ENCODE measurements at places on chromosomes 11 and 22.
A peak's percentile ranks its signal among the peaks of the same experiment; 100 is the strongest.

GRCh38 chr11:68031144-68031464 is 623 bp downstream of the NDUFS8 start:
- DNase-seq = no peak

DNA sequence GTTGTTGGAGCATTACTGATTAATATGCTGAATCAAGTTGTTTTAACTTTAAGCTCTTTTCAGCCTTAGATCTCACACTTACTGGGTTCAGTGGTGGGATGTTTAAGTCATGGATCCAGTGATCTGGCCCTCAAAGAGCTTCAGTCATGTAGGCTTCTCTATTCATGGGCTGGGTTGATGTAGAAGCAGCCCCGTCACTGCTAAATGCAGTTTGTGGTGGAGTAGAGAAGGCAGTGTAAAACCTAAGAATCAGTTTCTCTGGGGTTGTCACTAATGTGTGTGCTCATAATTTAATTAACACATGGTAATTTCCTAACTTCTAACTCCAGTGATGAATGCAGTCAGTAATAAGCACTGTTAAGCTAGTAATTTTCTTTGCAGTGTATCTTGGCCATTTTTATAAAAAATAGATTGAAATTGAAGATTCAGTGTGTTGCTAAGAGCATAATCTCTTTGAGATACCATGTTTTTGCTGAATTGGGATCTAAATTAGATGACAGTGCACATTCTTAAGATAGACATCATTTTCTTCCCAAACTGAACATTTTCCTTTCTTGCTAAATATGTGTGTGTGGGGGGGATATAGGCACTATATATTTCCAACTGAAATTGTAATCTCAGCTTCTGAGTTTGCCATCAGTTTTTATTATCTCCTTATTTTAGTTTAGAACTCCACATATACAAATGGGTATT is 9.0 kb downstream of the SPCS2 start:
- no peak for DNase-seq

GRCh38 chr11:95711945-95712221 is 77.7 kb downstream of the FAM76B start:
- no peak for DNase-seq

GRCh38 chr11:2930704-2931419 is 1.6 kb upstream of the PHLDA2 start:
- DNase-seq = no peak

- peak; percentile 66 for DNase-seq
Observed at GRCh38 chr11:66347425-66348276, at the start of gene B4GAT1. Gene B4GAT1, minus strand, starts transcription at chr11:66347629. Its CDS starts 84 bp downstream, at chr11:66347545.

- DNase-seq = no peak
Observed at GRCh38 chr22:37008365-37008764, 10.9 kb downstream of the TST start.

DNA sequence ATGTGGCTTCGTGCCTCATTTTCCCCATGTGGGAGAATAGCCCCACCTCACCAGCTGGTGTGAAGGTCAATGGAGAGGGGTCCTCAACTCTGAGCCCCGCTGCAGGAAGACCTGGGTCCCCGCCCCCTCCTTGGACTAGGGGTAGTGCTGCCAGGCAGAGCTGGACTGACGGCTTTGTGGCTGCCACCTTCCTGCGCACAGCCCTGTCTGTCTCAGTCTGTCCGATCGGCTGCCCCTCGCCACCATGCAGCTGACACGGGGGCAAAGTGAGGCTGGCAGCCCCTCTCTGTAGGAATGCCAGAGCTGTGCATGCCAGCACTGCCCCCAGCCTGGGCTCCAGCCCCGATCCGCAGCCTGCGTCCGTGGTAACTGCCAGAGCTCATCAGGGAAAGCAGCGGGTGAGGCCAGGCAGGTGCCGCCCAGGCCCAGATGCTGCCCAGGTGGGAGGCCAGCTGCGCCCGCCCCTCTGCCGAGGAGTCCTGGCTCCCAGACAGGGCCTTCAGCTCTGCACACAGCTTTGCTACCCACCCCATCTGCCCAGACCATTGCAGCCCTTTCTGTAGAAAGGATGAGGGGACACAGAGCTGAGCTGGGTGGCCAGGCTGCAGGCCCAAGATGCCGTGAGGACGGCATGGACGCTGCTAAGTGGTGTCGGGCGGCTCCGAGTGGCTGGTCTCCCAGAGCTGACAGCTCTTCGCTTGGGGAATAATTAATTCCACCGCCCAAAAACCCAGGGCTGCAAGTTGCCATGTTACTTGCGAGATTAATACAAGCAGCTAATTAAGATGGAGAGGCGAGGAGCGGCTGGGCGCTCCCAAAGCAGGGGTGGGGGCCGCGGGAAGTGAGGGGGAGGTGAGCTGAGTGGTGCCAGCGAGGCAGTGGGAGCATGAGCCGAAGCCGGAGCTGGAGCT is 19.5 kb upstream of the FLRT1 start:
- no peak for DNase-seq

GRCh38 chr11:12245549-12246016 is 131.8 kb upstream of the PARVA start:
- no peak for DNase-seq

DNA sequence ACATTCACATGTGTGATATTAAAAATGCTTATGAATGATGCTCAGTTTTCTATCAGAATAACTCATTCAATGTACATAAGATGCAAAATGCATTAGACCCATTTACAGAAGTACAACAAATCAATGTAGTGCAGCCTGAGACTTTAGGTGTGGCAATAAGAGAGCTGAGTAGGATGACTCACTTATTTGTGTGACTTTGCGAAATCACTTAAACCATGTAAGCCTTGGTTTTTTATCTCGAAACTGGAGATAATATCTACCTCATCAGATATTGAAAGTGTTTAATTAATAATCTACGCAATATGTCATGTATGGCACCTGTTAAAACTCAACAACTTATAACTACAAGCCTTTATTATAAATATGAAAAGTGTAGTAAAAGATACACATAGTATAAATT is 105.7 kb upstream of the LUZP2 start:
- no peak for DNase-seq

GRCh38 chr22:20881869-20882815 is 23.3 kb downstream of the SNAP29 start:
- DNase-seq = no peak

- DNase-seq = no peak
Observed at GRCh38 chr11:2351701-2352100, 25.4 kb upstream of the CD81 start.

DNA sequence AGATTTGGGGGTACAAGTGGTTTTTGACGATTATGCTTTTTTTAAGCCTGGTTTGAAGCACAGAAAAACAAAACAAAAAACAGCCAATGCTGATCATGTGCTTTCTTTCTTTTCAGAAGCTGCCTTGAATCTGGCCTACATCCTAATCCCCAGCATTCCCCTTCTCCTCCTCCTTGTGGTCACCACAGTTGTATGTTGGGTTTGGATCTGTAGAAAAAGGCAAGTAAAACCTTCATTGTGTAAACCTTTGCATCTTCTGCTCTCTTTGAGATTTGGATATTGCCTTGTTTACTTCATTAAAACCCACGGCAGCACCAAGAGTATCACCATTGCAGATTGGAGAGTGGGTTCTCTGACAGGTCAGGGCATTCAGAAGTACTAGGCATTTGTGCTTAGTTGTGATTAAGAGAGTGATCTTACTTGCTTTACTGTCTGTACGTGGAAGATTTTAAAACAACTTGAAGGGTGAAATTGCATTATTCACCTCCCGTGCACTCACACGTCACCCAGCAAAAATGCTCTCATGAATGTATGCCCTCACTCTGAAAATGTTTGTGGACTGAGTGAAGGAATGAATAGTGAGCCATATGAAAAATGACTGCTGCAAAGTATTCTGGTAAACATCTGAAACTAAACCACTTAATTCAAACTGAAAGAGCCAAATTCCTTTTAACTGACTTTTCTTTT is 17.0 kb downstream of the LAYN start:
- DNase-seq = no peak

GRCh38 chr11:64206457-64207255 is at the start of gene FERMT3:
Gene FERMT3, plus strand, starts transcription at chr11:64206721. Its CDS starts 644 bp downstream, at chr11:64207365.
- DNase-seq = peak; percentile 54

DNA sequence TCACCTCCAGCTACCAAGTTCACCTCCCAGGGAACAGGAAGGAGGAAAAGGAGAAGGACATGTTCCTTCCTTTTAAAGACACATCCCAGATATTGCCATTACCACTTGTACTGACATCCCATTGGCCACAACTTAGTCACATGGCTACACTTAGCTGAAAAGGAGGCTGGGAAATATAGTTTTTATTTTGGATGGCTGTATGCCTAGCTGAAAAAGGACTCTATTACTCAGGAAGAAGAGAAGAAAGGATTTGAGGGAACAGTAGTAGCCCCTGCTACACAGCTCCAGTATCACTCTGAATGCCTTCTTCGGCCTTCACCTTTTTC is 2.1 kb upstream of the APOA5 start:
- DNase-seq = no peak

GRCh38 chr11:23221366-23221765 is 361.1 kb upstream of the CCDC179 start:
- no peak for DNase-seq

- DNase-seq = no peak
Observed at GRCh38 chr11:57798905-57799559, 37.4 kb downstream of the CTNND1 start.

DNA sequence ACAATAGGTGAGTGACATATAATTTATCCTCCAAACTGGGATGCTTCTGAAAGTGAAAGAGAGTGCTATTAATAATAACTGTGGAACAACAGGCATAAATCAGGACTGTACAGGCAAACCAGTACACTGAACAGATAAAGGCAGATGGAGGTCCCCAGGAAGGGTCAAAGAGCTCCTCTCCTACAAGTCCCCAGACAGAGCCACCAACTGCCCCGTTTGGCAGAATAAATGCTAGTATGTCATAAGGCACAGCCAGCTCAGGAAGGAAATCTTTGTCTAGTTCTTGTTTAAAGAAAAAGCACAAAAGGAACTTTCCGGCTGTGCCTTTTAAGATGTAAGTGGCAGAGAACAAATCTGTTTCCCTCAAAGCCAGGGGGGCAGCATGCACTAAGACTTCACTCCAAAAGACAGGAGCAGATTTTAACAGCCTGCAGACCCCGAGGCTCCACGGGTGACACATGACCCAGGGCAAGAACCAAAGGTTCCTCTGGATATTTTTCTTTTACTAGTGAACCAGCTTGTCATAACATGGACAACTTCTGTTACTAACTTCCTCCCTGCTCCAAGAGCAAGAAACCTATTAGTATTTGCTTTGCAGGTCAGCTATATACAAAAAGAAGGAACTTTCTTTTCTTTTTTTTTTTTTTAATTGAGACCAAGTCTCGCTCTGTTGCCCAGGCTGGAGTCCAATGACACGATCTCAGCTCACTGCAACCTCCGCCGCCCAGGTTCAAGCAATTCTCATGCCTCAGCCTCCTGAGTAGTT is 50.2 kb downstream of the MYH9 start:
- DNase-seq = no peak

DNA sequence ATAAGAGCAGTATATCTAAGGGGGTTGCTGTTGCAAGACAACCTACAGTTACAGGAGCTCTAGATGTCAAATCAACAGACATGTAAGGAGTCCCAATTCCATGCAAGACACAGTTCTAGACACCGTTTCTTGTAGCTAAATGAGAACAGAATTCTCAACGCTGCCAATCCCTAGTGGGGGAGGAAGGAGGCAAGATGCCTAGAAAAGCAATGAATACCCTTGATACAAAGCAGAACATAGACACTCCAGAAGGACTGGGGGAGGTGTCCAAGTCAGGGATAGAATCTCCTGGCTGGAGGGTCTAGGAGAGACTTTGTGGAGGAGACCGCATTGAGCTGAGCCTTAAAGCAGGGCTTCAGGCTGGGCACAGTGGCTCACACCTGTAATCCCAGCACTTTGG is 280.2 kb downstream of the BUD13 start:
- no peak for DNase-seq

GRCh38 chr11:121801394-121801748 is 314.6 kb downstream of the BLID start:
- no peak for DNase-seq

GRCh38 chr11:65611028-65611757 is 2.8 kb downstream of the MAP3K11 start:
- no peak for DNase-seq

DNA sequence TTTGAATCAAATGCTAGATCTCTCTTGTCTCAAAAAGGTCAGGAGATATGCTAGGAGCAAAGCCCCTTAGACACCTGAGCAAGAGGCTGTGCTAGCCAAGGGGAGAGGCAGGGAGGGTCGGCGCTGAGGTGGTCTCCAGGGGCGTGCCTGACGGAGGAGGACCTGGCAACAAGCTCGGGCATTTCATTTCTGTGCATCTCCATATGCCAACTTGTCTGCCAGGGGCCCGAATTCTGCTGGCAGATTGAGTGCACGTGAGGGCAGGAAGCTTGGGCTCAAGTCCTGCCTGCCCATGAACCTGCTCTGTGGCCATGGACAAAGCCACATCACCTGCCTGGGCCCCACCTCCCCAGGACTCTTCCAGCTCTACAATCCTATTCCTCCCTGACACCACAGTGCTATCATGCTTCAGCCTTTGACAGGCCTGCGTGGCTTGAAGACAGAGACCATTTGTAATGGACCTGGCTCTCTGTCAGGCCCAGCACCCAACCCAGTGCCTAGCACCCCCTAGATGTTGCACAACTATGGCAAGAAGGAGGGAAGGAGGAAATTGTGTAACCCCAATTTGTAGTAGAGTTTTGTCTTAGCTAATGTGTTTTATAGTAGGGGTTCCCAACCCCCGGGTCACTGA is 16.3 kb upstream of the VSIG10L2 start:
- no peak for DNase-seq

DNA sequence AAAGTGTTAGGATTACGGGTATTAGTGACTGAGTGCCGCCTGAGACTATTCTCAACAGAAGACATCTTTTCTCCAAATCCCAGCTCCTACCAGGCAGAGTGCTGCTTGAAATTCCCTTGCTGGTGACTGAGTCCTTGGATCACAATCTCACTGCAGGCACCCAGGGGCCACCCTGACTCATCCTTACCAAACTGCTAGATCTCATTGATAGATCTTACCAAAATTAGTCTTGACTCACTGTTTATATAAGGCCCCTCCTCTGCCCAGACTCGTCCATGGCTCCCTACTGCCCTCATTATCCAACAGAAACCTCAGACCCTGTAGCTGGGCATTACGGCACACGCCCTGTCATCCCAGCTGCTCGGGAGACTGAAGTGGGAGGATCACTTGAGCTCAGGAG is 14.7 kb downstream of the TBC1D10A start:
- DNase-seq = no peak

DNA sequence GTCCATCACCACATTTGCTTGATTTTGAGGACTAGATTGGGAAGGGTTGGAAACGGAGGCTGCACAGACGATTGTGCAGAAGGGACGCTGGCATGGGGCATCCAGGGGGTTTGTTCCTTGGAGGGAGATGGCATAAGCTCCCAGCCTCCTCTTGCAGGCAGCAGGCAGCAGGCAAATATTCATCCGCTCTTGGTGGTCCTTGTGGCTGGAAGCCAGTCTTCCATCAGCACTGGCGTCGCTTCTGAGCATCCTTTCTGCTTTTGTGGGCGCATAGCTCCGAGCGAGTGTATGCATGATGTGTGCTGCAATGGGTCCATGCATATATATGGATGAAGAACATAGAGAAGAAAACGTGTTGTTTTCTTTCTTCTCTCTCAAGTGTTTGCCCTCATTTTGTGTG is 166.1 kb upstream of the NTM start:
- no peak for DNase-seq

GRCh38 chr11:113574586-113574985 is 99.4 kb upstream of the DRD2 start:
- DNase-seq = no peak

- DNase-seq = no peak
Observed at GRCh38 chr11:109853156-109853776, 239.9 kb upstream of the ZC3H12C start.
